AG04449 (cell line): ENCODE measurements at places on chromosomes 7 and 10.

DNA sequence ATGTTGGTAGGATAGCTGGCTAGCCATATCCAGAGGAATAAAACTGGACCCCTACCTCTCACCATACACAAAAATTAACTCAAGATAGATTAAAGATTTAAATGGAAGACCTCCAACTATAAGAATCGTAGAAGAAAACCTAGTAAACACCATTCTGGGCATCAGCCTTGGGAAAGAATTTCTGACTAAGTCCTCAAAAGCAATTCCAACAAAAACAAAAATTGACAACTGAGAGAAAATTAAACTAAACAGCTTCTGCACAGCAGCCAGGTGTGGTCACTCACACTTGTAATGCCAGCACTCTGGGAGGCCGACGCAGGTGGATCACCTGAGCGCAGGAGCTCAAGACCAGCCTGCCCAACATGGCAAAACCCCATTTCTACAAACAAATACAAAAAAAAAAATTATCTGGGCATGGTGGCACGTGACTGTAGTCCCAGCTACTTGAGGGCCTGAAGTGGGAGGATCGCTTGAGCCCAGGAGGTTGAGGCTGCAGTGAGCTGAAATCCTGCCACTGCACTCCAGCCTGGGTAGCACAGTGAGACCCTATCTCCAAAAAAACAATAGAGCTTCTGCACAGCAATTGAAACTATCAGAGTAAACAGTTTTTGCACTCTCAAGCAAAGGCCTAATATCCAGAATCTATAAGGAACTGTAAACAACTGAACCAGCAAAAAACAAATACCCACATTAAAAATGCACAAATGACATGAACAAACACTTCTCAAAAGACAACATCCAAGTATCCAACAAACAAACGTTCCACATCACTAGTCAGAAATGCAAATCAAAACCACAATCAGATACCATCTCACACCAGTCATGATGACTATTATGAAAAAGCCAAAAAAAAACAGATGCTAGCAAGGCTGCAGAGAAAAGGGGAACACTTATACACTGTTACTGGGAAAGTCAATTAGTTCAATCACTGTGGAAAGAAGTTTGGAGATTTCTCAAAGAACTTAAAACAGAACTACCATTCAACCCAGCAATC, 4.8 kb downstream of the CRPPA start:
- no peak for DNase-seq

GRCh38 chr7:108589874-108590273, 20.2 kb downstream of the DNAJB9 start:
- DNase-seq = no peak

DNA sequence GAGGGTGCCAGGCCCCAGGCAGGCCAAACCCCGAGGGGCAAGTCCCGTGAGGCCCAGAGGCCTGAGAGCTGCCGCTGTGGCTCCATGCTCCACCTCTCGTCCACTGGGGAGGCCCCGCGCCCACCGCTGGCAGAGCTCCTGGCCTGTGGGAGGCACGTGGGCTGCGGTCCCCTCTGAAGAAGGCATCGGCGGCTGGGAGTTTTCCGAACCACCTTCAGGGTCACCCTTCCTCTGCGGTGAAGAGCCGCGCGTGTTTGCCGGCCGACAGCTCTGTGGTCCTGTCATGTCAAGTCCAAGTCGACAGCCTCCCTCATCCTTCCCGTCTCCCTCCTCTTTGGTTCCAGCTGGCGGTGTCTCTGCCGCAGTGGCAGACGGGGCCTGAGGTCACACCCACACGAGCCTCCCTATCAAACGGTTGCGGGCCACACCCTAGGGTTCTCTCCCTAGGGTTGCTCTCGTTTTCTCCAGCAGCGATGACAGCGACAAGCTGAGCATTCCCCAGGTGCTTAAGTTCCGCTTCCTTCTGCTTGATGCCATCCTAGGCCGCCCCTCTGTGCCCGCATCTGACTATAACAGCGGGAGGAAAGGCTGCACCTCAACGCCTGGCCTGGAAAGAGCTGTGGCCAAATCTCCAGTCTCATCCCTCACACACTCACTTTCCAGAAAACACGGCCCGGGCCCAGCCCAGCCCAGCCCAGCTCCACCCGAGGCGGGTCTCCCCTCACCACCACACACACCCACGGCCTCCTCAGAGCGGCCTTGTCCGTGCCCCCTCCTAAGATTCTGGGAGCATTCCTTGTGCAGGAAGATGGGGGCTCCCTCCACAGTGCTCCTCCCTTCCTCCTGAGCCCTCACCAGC, 185.0 kb downstream of the ELFN1 start:
- no peak for DNase-seq

GRCh38 chr10:126171555-126171954, 216.7 kb downstream of the ADAM12 start:
- DNase-seq = peak; percentile 96

- DNase-seq = no peak
These were observed 852 bp upstream of the KLF6 start for GRCh38 chr10:3785851-3786271.

DNA sequence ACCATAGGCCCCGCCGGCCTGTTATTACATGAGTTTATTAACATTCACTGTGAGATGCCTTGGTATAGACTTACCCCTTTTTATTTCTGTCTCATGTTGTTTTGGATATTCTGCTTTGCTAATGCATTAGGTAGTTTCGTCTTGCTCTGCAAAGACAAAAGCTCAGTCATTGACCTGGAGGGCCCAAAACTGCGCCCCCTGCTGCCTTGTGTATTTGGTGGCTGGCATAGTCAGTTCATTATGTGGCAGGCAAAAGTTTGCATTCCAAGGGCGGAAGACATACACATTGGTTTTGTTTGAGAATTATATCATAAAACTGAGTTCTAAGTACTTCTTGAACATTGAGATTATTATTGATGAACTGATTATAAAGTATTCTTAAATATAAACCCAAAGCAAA, 372.5 kb downstream of the SDK1 start:
- no peak for DNase-seq

- DNase-seq = no peak
These were observed 96.8 kb downstream of the PTEN start for GRCh38 chr10:87960230-87960629.

- DNase-seq = no peak
These were observed 34.4 kb downstream of the ADD3 start for GRCh38 chr10:110042181-110042580.

DNA sequence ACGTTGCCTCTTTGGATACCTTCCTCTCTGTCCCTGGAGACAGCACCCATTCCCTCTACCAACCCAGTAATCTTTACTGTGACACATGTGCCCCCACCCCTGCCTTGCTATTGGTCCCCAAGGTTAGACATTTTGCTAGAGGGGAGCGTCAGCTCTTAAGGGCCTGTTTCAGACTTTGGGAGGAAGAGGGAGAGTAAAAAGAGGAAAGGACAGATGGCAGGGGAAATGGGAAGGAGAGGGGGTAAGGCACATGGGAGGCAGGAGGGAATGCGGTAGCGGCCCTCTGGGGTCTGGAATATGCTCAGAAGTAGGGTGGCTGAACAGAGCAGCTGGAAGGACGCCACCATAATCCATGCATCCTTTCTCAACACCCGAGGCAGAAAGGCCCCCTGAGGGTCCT, 12.2 kb downstream of the BLNK start:
- no peak for DNase-seq
